MCF 10A (cell line): ENCODE measurements at places on chromosomes 13 and 19. TPM values are rescaled to one million over a fixed set of nuclear protein-coding genes. Genes with fewer than 3 reads are reported as not detected.
A peak's percentile ranks its signal among the peaks of the same experiment; 100 is the strongest.

DNA sequence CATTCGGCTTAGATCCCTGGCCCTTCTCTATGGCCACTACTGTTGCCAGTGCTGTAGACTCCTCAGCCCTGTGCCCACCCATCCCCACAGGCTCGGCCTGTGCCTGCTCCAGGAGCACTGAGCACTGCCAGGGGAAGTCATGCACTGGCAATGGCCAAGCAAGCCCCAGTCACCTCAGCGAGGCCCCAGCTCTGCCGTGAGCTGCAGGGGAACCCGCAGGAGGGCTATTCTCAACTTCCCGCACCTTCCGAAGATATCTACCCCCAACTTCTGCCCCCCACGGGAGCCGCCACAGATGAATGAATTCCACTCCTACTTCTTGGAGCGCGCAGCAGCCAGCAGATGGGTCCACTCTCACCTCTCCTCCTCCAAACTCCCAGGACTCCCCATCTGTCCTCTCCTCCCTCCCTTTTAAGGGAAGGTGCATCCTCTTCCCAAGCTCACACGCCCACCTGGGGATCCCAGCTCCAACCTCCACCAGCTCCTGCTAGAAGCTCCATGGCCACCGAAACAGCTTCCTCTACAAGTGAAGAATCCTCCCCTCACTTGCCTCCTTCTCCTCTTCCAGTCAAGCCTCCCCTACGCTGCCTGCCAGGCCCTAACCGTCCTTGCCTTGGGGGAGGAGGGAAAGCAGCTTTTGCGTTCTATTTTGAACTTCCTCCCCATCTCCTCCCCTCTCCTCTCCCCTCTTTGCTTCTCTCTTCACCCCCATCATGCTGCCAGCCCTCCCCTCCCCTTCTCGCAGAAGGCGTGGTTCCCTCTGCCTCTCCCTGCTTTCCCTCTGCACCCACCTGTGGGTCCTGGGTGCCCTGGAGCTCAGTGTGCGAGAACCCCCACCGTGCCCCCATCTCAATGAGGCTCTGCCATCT lies 52.2 kb downstream of the PEPD start:
- H3K36me3 ChIP-seq = no peaks in the 10 kb centered on the region
- no peak overlapping the region for H3K27ac ChIP-seq
- H3K4me1 ChIP-seq = peaks cover 11% of the 10 kb centered on the region
- H3K27me3 ChIP-seq = no peaks in the 10 kb centered on the region
- no peak overlapping the region for H3K4me3 ChIP-seq

DNA sequence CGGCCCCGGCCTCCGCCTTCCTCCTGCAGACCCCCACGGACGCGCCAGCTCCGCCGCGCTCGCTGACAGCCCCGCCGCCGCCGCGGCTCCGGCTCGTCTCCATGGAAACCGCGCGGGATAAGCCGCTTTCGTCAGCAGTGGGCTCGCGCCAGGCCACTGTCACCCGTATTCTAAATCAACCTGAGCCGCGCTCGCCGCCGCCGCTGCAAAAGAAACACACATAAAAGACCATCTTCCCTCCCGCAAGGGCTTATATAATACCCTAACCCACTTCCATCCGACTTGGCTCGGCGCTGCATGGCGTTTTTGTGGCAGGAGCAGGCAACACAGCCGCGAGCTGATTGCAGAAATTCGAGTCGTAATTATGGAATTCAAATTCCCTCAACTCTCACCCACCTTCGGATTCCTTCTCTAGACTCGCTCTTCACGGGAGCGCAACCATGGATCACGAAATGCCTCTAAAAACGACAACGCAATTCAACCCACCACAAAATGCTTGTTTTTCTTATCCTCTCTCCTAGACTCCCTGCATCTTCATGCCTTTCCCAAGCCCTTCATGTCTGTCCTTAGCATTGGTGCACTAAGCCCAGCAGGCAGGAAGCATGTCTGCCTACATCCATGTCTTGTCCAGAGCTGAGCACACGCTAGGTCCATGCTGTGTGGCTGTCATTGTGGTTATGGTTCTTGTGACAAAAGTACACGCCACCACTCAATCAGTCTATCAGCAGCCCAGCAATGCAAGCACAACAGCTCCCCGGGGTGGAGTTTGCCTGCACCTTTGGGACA lies at the start of gene AMER2:
Gene AMER2, minus strand, starts transcription at position 772 of the 786 bp plus-strand sequence. Its CDS starts 669 bp downstream, at position 103.
- H3K27ac ChIP-seq = no peak within 1 kb of the TSS
- DNase-seq = no peak
- H3K4me1 ChIP-seq = peaks cover 17% of the 10 kb centered on the region
- H3K27me3 ChIP-seq = peaks cover 42% of the 10 kb centered on the region

Gene ZNF225
- 3.6 and 5.7 TPM in 2 replicates for total RNA-seq

Gene CLC
- total RNA-seq = not detected in 2 replicates

DNA sequence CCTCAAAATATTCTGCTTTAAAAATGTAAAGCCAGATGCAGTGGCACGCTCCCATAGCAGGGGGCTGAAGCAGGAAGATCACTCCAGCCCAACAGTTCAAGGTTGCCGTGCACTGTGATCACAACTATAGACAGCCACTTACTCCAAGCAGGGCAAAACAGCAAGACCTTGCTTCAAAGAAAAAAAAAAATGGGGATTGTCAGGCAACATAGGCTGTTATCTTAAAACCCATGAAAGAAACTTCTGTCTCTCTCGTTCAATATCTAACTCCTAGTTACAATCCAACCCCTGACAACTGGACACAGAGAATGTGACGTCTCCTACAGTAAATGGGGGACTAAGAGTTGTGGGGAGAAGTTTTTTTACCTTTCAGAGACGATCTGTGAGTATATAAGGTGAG lies 17.4 kb downstream of the ELF1 start:
- no peak overlapping the region for H3K4me3 ChIP-seq
- DNase-seq = no peak
- no peaks in the 10 kb centered on the region for H3K27me3 ChIP-seq
- peaks cover 41% of the 10 kb centered on the region for H3K4me1 ChIP-seq
- H3K36me3 ChIP-seq = peaks cover 25% of the 10 kb centered on the region

DNA sequence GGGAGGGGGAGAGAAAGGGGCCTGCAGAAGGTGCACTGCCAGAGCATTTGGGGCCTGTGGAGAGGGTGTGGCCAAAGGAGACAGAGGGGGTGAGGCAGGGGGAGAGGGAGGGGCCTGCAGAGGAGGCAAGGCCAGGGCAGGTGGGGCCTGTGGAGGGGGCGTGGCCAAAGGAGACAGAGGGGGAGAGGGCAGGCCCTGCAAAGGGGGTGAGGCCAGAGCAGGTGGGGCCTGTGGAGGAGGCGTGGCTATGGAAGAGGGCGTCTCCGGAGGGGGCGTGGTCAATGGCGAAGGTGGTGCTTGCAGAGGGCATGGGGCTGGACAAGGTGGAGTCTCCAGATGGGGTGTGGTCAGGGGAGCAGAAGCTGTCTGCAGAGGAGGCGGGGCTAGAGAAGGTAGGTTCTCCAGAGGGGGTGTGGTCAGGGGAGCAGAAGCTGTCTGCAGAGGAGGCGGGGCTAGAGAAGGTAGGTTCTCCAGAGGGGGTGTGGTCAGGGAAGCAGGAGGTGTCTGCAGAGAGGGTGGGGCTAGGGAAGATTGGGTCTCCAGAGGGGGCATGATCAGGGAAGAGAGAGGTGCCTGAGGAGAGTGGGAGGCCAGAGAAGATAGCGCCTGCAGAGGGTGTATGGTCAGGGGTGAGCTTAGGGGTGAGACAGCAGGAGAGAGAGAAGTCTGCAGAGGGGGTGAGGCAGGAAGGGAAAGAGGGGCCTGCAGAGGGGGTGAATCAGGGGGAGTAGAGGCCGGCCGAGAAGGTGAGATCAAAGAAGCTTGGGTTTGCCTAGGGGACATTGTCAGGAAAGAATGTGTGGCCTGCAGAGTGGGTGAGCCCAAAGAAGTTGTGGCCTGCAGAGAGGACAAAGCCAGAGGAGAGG lies 3.4 kb downstream of the PRR36 start:
- peaks cover 21% of the 10 kb centered on the region for H3K4me1 ChIP-seq
- peak overlapping the region; percentile 80 for H3K27ac ChIP-seq
- H3K4me3 ChIP-seq = peak overlapping the region; percentile 77
- no peaks in the 10 kb centered on the region for H3K27me3 ChIP-seq
- DNase-seq = peak; percentile 92
- peaks cover 7% of the 10 kb centered on the region for H3K36me3 ChIP-seq

GRCh38 chr19:39428283-39429112 lies 7.3 kb downstream of the RPS16 start:
- H3K4me1 ChIP-seq = no peaks in the 10 kb centered on the region
- H3K27ac ChIP-seq = no peak overlapping the region
- no peak for DNase-seq

DNA sequence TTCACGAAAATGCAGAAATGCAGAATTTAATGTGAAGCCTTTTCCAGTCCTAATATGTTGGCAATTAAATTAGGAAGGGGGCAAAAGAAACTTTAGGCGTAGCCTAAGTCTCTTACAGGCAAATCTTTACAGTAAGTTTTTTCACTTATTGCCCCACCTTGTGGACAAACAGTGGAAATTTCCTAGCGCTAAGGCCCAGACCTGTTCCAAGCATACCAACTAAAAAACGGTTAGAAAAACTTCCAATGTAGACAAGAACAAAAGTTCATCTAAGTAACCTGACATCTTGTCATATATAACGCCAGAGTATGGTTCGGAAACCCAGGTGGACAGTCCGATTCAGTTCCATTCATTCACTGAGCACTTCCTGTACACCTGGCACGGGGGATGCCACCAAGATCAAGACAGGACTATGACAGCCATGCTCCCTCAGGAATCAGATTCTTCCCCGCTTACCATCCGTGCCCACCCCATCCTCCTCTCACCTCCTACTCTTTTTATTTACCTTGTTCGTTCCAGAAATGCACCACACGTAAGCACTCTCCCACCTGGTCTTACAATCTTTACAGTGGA lies 4.9 kb downstream of the ZAR1L start:
- DNase-seq = peak; percentile 72
- H3K27me3 ChIP-seq = no peaks in the 10 kb centered on the region
- no peaks in the 10 kb centered on the region for H3K36me3 ChIP-seq
- H3K4me1 ChIP-seq = no peaks in the 10 kb centered on the region
- H3K27ac ChIP-seq = no peak overlapping the region
- no peak overlapping the region for H3K4me3 ChIP-seq

Gene CRB3
- total RNA-seq = 13.6 and 15.6 TPM in 2 replicates

DNA sequence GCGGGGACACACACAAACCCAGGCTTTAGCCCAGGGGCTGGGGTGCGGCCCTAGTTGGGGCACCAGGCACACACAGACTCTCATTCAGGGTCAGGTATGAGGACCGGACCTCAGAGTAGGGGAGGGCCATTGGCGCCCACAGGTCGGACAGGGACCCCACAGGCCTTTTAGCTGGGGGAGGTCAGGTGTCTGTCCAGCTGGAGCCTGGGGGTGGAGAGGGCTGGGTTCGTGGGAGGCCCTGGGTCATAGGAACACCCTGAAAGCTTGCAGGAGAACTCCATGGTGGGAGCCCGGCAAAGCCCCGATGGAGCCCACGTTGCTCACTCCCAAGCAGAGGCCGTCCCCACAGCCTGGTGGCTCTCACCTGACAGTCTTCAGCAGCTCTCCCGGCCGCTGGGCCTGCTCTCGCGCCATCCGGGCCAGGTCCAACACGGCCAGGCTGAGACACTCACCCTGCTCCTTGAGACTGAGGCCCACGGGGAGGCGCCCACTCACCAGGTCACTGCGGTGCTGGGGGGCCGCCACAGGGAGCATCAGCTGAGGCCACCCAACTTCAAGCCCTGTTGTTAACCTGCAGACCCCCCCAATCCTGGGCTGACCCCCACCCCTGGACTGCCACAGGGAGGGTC lies 5.0 kb downstream of the JAK3 start:
- no peaks in the 10 kb centered on the region for H3K36me3 ChIP-seq
- no peak for DNase-seq
- H3K27me3 ChIP-seq = no peaks in the 10 kb centered on the region
- no peaks in the 10 kb centered on the region for H3K4me1 ChIP-seq

DNA sequence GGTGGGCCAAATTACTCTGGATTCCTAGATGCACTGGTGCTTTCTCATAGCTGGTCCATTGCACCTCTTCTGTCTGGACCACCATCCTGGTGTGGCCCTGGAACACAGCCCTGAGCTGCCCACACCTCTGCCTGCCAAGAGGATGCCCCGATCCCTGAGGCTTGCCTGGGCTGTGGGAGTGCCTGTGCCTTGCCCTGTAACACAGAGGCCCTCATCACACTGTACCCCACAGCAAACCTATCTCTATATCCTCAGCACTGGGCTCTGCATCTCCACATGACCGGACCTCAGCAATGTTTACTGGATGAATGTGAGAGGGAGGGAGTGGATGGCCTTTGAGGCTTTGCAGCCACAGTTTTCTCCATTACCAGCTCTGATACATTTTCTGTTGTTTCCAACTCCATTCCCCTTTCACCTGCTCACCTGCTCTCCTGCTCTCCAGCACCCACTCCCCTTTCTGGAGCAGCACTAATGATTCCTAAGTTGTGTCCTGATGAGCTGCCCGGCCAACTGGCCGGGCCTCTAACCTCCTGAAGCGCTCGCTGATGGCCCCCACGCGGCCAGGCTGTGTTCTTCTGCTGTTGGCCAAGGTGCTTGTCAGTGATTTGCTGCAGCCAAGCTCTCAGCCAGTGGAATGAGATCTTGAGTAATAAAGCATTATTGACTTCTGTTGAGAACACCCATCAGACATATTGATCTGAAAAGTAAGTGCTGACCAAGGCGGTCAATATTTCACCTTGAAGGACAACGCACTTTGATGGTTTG lies 232.6 kb downstream of the TEX29 start:
- H3K27ac ChIP-seq = no peak overlapping the region
- no peaks in the 10 kb centered on the region for H3K4me1 ChIP-seq
- no peaks in the 10 kb centered on the region for H3K27me3 ChIP-seq
- no peak overlapping the region for H3K4me3 ChIP-seq
- no peak for DNase-seq
- H3K36me3 ChIP-seq = no peaks in the 10 kb centered on the region

DNA sequence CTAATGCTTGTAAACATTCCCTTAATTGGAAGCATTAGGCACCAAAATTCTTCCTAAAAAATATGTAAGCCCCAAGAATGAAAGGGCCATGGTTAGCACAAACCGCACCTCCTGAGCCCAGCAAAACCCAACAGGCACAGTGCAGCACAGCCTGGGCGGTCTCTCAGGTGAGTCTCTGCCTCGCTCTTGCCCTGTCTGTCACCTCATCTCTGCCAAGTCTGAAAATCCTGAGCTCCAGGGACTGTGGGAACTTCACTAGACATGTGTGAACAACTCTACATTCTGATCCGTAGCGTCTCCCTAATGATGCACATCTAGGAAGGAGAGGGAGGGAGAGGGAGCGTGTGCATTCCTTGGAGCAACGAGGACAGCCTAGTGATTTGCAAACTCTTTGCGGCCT lies 88.8 kb upstream of the GJB6 start:
- no peaks in the 10 kb centered on the region for H3K36me3 ChIP-seq
- H3K27ac ChIP-seq = no peak overlapping the region
- H3K4me1 ChIP-seq = no peaks in the 10 kb centered on the region
- no peak overlapping the region for H3K4me3 ChIP-seq

Gene DCT
- total RNA-seq = 0.07 TPM in 1 of 2 replicates, not detected in the other

DNA sequence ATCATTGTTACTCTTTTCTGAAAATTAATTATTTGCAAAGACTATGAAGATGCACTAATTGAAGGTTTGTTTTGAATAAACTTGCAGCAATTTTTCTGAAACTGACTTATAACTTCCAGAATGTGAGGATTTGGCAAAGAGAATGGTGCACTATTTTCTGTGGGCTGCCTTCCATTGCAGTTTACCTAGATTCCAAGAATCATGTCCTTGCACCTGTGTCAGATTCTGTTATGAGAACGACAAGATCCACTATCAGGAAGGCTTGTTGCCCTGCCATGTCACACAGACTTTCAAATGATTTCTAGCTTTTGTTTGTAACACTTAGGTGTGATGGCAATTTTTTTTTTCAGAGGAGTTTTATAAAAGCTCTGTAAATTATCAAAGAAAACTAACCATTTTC lies 5.6 kb upstream of the SLAIN1 start:
- no peak for DNase-seq
- H3K27me3 ChIP-seq = peaks cover 93% of the 10 kb centered on the region
- H3K36me3 ChIP-seq = no peaks in the 10 kb centered on the region

- no peak for DNase-seq
- no peaks in the 10 kb centered on the region for H3K4me1 ChIP-seq
- no peak overlapping the region for H3K27ac ChIP-seq
- peaks cover 5% of the 10 kb centered on the region for H3K36me3 ChIP-seq
These were observed 2.1 kb downstream of the HAMP start for GRCh38 chr19:35284153-35285094.
